ENCODE measurements at places on chromosomes 2 and 18.

- peak; percentile 56 for DNase-seq
These were observed 584 bp upstream of the DNER start for GRCh38 chr2:229714736-229715541.

DNA sequence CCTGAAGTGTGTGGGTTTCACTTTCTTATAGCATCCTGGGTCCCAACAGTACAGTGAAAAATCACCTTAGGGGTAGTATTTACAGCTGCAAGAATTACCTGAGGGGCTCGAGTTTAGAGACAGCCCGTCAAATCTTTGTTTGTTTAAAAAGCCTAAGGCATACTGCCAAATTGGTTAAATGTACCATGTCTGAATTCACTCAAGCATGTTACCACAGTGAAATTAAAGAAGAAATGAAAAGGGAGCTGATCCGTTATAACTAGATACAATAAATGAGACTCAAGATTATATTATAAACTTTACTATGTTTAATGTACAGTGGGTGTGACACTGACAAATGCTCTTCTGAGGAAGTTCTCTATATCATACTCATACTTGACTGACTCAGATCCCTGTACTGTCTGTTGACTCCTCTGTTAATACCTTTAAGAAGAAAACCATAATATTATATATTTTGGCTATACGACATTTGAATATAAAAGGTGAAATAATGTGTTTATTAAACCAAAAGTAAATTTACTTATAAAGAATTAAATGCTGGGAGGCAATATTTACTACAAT is 107.3 kb downstream of the TMEFF2 start:
- DNase-seq = no peak

- DNase-seq = no peak
These were observed 64.8 kb upstream of the DARS1 start for GRCh38 chr2:136049991-136050920.

- no peak for DNase-seq
These were observed 13.7 kb downstream of the RND3 start for GRCh38 chr2:150473767-150474166.

GRCh38 chr2:169732583-169733358 is 861 bp upstream of the KLHL23 start:
- no peak for DNase-seq

DNA sequence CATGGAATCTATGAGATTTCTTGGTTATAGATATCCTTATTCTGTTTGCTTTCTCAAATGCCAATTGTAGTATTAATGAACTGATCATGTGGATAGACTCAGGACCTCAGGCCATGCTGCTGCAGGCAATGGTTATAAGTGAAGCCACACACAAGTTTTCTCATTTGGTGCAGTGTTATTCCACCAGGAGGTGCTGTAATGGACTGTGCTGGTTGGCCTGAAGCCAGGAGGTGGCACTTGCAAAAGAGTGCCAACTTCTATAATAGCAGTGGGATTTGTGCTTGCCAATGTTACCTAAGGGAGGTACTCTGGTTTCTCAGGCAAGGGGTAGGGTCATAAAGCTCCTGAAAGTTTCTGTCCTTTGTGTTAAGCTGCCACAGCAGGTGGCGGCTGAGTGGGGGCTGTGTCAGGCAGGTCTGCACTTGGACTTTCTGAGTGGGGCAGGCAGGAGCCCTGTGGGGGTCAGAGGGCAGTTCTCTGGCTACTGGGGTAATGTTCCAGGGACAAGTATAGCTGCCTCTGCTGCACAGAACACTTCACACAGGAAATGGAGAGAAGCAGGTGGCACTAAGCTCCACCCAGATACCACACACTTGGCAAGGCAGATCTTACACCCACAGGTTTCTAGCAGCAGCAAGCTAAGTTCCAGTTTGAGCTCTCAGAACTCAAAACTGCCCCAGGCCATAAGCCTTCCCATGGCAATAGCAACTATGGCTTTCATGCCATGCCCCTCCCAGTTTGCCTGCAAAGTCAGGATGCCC is 352.6 kb upstream of the CWC22 start:
- peak; percentile 10 for DNase-seq

GRCh38 chr2:98281607-98282006 is 64.6 kb upstream of the CNGA3 start:
- DNase-seq = no peak

DNA sequence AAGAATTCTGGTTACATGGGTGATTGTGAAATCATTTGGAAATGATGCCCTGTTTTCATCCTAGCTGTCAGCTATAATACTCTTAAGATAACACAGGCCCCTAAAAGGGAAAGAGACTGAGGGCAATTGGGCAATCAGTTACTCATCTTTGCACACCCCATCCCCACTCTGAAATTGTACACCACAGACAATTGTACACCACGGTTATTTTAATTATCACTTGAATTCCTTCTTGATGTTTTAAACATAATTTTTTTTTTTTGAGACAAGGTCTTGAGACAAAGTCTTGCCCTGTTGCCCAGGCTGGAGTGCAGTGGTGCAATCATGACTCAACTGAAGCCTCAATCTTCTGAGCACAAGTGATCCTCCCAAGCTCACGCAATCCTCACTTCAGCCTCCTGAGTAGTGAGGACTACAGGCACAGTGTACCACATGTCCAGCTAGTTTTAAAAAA is 862.4 kb upstream of the ACVR2A start:
- DNase-seq = peak; percentile 99

DNA sequence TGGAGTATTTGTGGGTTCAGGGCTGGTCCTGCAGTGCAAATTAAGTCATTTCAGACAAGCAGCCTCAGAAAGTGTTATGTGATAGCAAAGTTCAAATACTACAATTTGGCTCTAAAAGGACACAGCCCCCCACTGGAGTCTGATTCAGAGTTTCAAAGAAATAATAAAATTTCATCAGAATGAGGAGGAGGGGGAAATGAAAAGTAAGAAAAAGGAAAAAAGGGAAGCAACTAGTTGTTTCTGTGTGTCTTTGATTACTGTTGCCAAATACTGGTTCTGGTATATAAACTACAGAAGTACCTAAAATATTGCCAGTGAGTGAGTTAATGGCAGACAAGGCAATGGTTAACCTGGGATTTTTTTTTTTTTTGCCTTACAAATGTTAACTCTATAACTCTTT is 773.9 kb downstream of the BCL11A start:
- DNase-seq = no peak

GRCh38 chr2:65033178-65033577 is 23.0 kb upstream of the CEP68 start:
- DNase-seq = no peak

GRCh38 chr2:190819840-190820301 is 60.8 kb upstream of the GLS start:
- DNase-seq = peak; percentile 93

DNA sequence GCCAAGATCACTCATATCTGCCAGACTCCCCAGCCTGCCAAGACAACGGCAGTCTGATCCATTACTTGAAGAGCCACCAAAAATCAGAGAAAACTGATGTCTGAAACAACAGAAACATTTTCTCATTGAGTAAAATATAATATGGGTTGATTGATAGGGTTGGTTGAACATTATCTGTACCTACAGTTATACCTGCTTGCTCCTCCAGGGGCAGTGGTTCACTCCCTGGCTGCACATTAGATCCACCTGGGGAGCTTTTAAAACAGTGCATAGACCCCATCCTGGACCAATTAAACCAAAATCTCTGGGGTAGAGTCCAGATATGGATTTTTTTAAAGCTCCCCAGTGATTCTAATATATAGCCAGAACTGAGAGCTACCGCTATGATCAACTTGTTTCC is 43.6 kb upstream of the SLC14A2 start:
- no peak for DNase-seq

DNA sequence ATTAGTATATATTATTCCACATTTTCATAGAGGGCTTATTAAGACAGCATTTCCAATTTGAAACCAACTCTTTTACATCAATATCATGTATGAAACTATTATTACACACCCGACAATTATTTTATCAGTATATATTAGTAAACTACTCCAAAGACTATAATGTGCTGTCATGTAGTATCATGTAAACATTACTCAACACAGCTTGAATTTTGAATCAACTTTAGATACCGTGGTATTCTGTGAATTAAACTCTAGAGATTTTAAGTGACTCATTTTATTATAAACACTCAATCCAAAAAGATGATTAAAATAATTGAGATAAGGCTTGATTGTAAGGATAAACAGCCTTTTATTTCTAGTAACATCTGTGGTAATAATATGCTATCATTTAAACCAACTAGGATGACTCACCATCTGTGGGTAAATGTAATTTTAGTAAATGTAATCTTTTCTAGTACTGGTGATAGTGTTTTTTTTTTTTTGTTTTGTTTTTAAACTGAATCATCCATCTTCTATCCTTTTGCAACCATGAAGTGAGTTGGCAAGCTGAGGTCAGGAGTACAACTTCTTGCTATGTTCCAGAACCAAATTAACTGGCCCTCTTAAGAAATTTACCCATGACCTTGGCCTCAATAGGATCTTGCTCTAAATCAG is 144.3 kb upstream of the SMAD7 start:
- DNase-seq = peak; percentile 94

GRCh38 chr2:142082368-142082767 is 48.4 kb downstream of the LRP1B start:
- DNase-seq = no peak

DNA sequence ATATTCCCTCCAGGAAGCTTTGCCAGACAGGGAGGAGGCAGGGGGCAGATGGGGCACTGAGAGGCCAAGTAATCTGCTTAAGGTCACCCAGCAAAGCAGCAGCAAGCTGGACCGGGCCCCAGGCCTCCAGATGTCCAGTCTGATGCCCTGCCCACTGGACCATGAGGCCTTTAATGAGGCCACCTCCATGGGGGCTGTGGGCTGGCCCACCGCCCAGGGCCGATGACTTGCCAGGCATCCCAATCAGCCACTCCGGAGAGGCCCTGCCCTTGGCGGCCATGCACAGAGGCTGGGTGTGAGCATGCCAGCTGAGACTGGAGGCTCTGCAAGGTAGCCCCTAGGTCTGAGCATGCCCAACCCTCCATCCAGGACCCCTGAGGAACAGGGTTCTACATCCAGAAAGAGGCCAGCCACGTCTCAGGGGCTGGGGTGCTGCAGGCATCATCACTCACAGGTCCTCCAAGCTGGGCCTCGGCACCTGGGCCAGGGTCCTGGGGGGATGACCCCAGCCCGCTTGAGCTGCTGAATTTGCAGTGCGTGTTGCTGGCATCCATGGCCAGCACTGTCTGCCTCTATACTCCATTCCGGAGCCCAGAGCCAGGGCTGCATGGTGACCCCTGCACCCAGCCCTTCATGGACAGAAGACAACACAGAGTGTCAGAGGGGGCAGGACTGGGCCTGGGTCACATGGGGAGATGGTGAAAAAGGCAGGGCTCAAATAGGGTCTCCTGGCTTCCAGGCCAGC is 164.2 kb downstream of the INHBB start:
- DNase-seq = no peak

DNA sequence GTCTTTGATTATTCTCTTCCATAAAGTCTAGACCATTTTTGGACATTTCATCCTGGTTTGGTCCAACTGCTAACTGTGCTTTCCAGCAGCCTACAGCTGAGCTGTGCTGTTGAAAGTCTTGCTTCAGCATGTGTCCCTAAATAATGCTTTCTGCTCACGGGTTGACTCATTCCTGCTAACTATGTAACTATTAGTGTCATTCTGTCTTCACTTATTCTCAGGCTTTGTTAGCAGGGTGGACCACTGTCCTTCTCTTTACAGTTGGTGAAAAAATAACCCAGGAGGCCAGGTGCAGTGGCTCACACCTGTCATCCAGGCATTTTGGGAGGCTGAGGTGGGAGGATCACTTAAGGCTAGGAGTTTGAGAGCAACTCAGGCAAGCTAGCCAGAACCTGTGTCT is 8.9 kb downstream of the ADAM23 start:
- peak; percentile 8 for DNase-seq

GRCh38 chr2:9663008-9663879 is 32.4 kb upstream of the YWHAQ start:
- DNase-seq = no peak

DNA sequence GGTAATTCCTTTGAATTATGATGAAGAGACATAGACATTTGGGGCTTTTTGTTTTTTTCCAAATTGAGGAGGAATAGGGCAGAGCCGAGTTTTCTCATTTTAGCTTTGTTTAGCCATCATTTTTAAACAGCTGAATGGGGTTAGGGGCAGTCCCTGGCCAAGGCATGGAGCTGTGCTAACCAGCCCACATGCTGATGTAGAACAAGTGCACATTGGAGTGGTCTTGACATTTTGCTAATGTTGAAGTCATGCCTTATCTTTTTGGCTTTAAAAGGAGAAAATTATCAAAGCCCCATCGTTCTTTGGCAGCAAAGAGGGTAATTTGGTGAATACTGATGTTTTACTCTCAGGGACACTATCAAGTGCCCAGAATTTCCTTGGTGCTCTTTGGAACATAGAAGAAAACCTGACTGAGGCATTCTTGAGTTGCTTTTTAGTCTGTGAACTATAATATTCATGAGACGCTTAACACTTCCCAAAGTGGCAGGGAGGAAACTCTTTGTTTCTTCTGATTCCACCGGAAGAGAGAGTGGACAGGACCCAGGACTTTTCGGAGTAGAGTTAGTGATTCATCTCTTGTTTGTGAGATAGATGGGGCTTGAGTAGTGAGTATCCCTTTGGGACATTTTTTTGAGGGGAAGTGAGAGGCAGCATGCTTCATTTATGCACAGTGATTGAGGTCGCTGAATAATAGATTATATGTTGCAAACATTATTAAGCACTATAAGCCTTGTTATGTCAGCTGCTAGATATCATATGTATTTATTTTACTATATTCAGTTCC is 45.0 kb downstream of the MTA3 start:
- DNase-seq = peak; percentile 52

GRCh38 chr2:212520340-212520739 is 18.3 kb downstream of the ERBB4 start:
- DNase-seq = peak; percentile 19

- no peak for DNase-seq
These were observed 120.3 kb downstream of the GLI2 start for GRCh38 chr2:120855855-120856405.
